Stimulated activated CD8-positive, alpha-beta memory T cell treated with anti-CD3 and anti-CD28 coated beads, Interleukin-15, amount 100 ng/mL, for 1 hour (primary cell): ENCODE measurements at places on chromosomes 4 and X.

- no peak for DNase-seq
These were observed 45.0 kb downstream of the NAF1 start for GRCh38 chr4:163121689-163122088.

GRCh38 chr4:25632135-25632534 lies 23.5 kb upstream of the SLC34A2 start:
- no peak for DNase-seq

GRCh38 chrX:106510713-106511403 lies 100.9 kb upstream of the RADX start:
- DNase-seq, result no peak

GRCh38 chr4:112099701-112100297 lies 45.5 kb upstream of the FAM241A start:
- no peak for DNase-seq

- DNase-seq, result no peak
These were observed 21.4 kb upstream of the FAM9B start for GRCh38 chrX:9055354-9055753.

DNA sequence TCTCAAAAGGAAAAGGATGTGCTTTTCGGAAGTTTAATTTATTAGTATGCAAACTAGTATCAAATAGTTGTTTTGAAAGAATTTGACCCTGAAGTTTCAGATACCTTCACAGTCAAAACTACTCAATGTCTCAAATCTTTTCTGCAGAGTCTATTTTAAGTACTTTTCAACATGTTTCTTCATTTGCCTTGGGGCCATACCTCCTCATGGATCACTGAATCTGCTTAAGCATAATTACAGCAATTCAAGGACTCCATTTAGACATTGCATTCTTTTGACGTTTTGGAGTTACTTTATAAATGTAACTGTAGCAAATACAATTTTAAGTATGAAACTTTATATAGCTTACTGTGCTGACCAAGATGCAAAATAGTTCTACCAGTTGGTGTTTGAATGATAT lies 25.5 kb downstream of the PALLD start:
- DNase-seq, result no peak

DNA sequence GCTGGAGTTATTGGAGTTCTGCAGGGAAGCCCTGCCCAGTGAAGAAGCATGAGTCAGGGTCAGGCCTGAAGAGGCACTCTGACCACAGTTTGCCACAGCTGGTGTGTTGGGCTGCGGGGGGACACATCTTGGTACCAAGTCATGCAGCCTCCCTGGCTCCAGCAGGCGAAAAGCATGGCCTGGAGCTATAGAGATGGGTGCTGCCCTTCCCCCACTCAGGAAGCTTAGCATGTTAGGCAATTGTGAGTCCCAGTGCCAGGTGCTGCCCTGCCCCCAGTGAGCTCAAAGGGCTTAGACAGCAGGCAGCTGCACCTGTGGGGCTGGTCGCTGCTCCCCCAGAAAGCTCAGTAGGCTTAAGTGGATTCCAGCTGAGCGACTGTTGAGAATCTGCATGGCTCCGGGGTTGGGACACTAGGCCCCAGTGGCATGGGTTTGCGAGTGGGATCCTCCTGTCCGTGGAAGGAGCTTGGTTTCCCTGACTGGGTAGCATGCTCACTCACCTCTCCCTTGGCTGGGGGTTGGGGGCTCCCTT lies 755.5 kb downstream of the GLUD2 start:
- no peak for DNase-seq

- DNase-seq, result no peak
These were observed 124.7 kb upstream of the LNX1 start for GRCh38 chr4:53716011-53716410.

- DNase-seq, result no peak
These were observed 90.3 kb upstream of the CAMK2D start for GRCh38 chr4:113851816-113852215.

- no peak for DNase-seq
These were observed 97.3 kb upstream of the DDIT4L start for GRCh38 chr4:100287534-100287933.

GRCh38 chr4:23034731-23035130 lies 342.0 kb downstream of the GBA3 start:
- no peak for DNase-seq

DNA sequence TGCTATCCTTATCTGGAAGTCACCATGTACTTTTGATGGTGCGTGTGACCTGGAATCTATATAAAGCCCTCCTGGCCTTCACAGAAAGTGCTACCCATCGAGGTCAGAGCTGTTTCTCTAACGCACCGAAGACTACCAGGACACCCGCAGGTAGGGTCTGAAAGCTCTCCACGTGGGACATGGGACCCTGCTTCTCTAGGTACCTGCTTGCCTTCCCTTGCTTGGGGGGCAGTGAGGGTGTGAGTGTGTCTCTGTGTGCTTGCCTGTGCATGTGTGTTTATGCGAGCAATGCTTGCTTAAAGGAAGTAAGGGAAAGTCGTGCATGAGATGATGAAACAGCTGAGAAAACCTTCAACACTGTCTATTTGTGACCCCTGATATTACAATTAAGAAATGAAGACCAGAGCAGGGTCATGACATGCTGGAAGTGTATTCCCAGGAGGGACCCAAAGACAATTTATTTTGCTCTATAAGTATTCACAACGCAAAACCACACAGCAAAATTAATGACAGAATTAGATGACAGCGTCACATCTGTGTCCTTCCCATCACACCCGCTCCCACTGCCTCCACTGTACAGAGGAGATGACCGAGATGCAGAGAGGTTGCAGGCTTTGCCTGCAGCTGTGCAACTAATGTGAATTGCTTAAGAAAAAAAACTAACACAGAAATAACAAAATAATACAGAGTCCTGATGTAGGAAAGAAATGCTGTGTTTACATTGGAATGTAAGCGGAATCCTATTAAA lies 76.4 kb upstream of the HELT start:
- no peak for DNase-seq
